ENCODE measurements at places on chromosomes 2 and 18.

- DNase-seq = no peak
Measured at GRCh38 chr2:203569677-203570316, 34.7 kb upstream of the RAPH1 start.

- no peak for DNase-seq
Measured at GRCh38 chr2:165920748-165921147, 32.8 kb downstream of the TTC21B start.

GRCh38 chr2:182548031-182548950, 121.5 kb upstream of the PDE1A start:
- DNase-seq = no peak

GRCh38 chr2:115606350-115606749, 1163.9 kb downstream of the DPP10 start:
- DNase-seq = peak; percentile 3

DNA sequence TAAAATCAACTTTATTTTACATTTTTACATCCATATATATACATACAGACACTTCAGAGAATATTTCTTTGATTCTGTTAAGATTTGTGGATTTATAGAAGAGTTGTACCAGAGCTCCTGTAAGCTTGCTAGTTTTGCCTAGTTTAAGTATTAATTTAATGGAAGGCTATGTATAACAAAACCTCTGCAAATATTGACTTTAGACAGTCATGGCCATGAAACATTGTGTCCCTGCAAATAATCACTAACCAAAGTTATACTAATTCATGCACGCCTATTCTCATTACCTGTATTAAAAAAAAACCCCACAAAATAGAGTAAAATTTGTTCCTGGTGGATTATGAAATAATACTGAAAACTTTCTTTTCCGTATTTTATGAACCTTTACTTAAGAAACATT, 379.3 kb downstream of the CTNNA2 start:
- no peak for DNase-seq

DNA sequence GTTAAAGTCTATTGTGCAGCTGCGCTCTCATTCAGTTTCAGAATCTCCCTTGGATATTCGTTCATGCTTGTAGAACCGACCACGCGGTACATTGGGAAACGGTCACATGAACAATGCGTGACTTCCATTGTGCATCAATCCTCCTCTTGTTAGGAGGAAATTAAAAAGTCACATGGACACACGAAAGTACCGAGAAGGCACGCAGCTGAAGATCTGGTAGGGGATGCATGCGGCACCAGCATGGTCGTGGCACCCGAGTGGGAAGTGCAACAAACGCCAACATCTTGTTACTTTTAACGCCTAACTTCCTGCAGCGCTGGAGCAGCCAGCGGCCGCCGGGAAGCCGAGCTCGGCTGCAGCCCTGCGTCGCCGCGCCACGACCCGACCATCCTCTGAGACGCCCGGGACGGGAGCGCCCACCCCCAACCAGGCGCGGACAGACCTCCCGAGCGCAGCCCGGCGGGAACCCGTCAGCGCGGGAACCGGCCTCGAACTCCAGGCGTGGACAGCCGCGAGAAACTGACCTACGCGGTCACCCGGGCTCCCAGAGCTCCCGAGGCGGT, 412 bp downstream of the OSBPL1A start:
- peak; percentile 76 for DNase-seq

GRCh38 chr2:4882421-4882820, 809.8 kb upstream of the SOX11 start:
- no peak for DNase-seq

DNA sequence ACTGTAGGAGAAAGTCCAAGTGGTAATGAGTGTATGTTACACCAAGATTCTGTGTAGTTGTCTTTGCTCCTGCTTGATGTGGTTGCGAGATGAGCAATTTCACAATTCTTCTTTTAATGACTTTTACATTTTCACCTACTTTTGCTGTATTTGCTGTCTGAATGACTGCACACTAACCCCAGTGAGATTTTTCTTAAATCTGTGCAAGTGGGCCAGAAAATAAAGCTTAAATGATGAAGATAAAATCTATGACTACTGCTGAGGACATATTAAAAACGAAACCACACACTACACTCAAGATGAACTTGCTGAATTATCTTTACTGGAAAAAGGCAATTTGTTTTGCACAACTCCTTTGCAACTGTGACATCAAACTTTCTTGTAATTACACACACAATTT, 4.1 kb downstream of the LDAH start:
- DNase-seq = no peak

- DNase-seq = no peak
Measured at GRCh38 chr2:41510108-41510507, 537.7 kb upstream of the PKDCC start.

GRCh38 chr2:53033411-53033810, 734.2 kb upstream of the CHAC2 start:
- no peak for DNase-seq

- no peak for DNase-seq
Measured at GRCh38 chr2:147331790-147332419, 512.9 kb upstream of the ACVR2A start.

DNA sequence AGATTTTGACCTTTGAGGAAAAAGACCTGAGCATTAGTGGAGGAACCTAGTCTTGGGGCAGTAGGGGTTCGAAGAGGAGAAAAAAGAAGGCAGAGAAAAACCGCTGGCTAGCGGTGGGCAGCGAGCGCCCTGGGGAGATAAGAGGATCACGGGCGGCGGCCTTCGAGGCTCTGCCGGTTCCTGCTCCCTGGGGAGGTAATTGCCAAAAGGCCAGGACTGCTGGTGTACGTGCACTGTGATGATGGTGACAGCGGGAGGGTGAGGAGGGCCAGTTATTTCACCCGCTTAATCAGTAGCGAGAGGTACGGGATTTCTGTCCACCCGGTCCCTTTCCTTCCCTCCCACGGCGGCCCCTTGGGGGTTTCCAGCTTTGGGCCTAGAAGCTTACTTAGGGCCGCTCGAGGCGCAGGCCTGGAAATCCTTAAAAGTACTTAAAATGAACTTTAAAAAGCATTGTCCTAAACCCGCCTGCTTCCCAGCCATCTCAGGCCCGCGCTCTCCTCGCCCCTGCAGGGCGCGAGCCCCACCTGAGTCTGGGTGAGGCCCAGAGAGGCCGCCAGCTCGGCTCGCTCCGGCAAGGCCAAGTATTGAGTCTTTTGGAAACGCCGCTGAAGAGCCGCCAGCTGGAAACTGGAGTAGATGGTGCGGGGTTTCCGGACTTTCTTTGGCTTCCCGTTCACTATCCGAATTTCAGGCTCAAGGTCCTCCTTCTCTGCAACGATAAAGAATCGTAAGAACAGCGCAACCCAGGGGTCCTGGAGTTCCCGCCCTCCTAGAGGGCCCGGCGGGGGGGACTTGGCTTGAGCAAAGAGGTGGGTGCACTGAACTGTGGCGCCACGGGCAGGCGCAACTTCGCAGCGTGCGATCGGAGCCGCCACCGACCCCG, 1.5 kb downstream of the DLX2 start:
- no peak for DNase-seq

DNA sequence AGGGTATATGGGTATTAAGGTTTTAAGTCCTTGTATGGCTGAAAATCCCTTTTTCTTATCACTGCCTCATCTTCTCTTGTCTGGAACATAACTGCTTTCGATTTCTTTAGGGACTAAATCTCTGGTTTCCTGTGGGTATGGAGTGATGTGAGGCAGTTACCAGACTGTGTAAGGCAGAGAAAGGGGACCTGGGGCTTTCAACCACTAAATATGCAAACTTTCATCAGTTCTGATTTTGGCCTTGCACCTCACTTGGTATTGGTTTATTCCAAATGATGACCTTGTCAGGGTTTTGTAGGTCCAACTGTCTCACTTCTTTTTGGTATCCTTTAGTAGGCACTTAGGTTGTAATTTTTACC, 9.3 kb downstream of the MAP4K4 start:
- DNase-seq = no peak

DNA sequence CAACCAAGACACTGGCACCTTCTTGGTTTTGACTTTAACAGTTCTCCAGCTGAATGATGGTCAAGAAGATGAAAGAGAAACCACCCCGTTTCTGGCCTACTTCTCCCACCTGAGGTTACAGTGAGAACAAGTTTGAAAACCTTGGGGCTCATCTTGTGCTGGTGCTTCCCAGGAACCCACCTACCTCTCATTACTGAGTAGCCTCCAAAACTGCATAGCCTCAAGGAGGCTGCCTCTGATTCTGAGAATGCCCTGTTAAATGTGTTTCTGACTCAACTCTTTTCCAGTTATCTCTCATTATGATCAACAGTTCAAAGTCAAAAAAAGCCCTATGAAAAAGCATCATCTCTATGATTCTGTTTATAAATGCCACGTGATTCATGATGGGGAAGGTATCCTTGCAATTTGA, 121.9 kb downstream of the CACNB4 start:
- DNase-seq = no peak

DNA sequence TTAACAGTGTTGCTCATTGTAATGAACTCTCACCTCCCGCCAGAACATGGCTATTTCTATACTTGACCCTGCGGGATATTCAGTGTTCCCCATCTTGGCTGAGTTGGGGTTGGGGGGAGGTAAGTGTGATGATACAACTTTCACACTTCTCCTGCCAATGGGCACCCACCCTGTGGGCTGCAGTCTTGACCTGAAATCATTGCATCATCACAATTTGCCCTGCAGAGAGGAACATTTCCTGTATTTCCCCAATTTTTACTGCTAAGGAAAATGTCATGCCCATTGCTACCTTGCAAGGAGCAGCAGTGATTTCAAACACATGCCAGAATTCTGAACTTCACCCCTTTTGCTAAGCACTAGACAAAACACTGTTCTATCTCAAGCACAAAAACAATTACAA, 92.1 kb downstream of the ADD2 start:
- DNase-seq = no peak

DNA sequence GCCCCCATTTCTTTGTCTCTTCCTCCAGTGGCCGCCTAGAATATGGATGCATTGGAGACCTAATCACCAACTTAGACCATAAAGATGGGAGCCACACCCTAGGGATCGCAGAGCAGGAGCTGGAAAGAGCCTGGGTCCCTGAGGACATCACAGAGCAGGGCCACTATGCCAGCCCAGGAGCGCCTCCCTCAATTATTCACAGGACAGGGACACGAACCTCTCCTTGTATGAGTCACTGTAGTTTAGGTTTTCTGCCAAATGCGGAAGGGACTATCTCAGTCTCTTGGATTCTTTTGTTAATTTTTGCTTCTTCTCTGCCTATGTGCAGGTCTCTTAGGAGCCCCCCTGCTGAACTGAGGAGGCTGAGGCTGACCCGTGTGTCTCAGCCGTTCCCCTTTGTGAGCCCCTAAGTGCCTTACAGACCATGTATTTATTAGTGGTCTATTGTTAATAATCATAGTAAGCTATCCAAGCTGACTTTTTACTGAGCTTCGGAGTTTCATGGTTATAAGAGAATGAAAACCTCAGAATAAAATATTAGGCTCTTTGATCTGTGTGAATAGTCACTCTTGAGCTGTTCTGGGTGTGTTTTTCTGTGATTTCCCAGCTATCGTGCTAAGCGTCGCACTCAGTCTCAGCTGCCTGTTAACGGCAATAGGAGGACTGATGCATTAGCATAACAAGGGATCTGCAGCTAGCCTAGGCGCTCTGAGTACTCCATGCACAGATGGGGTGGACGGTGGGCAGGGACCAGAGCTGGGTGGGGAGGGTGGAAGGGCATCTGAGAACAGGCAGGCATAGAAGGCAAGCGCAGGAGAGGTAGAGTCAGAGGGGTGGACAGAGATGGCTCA, 12.7 kb upstream of the PTPN4 start:
- no peak for DNase-seq

DNA sequence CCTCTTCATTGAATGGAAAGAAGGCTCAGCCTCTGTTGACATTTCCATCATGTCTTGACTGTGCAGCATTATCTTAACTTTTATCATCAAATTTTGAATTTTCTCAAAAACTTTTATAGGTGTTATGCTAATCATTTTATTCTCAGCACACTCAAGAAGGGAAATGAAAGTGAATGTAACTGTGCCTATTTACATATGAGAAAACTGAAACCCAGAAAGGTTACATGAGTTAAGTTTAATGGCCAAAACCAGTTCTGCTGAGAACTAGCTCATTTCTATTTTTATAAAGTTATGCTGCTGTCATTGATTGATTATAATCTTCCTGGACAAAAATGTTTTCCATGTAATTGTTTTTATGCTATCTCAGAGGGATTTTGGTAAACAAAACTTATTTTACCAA, 618.8 kb upstream of the NRXN1 start:
- DNase-seq = no peak

GRCh38 chr2:115369400-115369799, 927.0 kb downstream of the DPP10 start:
- DNase-seq = no peak

- no peak for DNase-seq
Measured at GRCh38 chr2:70946832-70947442, 11.2 kb downstream of the ATP6V1B1 start.

DNA sequence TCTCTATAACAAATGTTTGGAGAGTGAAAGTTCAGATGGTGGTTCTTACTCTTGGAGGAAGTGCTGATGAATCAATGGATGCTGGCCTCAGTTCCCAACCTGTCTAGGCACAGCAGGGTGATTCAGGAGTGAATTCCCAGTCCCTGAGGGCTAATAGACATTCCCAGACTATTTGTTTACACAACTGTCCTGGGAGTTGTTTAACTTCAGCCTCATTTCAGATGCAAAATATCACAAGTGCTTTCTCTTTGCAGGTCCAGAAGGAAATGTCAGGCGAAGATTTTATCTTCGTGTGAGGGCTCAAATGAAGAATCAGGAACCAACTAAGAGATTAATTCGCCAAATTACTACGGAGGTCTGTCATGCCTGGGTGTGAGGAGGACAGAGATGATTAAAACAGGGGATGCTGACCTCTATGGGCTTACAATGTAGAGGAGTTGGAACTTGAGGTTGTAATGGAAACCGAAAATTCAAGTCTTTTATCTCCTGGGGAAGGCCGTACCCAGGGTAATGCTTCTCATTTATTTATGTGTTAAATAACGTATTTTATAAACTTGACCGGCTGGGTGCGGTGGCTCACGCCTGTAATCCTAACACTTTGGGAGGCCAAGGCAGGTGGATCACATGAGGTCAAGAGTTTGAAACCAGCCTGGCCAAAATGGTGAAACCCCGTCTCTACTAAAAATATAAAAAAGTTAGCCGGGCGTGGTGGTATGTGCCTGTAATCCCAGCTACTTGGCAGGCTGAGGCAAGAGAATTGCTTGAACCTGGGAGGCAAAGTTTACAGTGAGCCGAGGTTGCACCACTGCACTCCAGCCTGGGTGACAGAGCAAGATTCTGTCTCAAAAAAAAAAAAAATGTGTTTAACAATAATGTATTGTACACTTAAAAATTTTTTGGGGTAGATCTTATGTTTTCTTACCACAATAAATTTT, 38.7 kb upstream of the SLC1A4 start:
- no peak for DNase-seq

DNA sequence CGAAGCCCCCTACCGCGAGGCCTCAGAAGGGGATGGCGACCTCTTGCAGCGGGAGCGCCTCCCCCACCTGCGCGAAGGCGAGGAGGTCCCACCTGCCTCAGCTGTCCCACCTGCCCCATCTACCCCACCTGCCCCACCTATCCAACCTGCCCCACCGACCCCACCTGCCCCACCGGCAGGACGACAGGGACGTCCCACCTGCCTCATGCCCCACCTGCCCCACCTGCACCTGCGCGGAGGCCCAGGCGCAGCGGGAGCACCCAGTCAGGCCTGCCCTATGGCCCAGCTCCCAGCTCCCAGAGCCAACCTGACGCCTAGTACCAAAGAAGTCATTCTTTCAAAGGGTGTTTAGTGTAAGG, 489.1 kb upstream of the SMIM21 start:
- no peak for DNase-seq

GRCh38 chr2:144374163-144374661, 145.7 kb downstream of the ZEB2 start:
- no peak for DNase-seq

GRCh38 chr2:105446501-105446900, 47.6 kb upstream of the FHL2 start:
- DNase-seq = no peak

GRCh38 chr2:40374543-40375240, 77.2 kb downstream of the SLC8A1 start:
- DNase-seq = no peak
